Pulmonary artery endothelial cell (primary cell): ENCODE measurements at places on chromosomes 16 and 17.

DNA sequence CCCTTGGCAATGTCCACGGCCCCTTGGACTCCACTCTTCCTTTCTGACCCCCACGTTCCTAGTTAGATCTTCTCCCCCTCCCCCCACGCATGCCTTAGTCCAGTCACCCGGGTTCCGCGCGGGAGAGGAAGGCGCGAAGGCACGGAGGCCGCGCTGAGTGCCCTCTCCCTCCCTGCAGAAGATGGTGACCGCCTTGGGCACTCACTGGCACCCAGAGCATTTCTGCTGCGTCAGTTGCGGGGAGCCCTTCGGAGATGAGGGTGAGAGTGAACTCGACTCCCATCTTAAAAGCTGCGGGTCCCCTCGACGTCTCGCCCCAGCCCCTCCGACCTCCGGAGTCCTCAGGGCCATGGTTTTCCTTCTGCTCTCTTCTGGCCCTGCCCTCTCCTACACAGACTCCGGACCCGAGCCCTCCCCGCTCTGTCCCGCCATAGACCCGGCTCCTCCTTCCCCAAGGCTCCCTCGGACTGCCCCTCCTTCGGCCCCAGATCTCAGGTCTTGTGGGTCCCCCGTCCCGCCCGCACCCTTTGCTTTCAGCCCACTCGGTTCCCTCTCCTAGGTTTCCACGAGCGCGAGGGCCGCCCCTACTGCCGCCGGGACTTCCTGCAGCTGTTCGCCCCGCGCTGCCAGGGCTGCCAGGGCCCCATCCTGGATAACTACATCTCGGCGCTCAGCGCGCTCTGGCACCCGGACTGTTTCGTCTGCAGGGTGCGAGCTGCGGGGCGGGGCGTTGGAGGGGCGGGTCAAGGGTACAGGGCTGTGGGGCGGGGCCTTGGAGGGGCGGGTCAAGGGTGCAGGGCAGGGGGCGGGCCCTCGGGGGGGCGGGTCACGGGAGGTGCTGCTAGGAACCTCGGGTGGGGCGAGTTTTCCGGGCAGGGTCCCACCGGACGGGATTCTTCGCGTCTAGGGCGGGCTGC is 4.6 kb downstream of the TGFB1I1 start:
- no peak for DNase-seq

- no peak for DNase-seq
Measured at GRCh38 chr16:50609471-50609870, 61.3 kb downstream of the NKD1 start.

DNA sequence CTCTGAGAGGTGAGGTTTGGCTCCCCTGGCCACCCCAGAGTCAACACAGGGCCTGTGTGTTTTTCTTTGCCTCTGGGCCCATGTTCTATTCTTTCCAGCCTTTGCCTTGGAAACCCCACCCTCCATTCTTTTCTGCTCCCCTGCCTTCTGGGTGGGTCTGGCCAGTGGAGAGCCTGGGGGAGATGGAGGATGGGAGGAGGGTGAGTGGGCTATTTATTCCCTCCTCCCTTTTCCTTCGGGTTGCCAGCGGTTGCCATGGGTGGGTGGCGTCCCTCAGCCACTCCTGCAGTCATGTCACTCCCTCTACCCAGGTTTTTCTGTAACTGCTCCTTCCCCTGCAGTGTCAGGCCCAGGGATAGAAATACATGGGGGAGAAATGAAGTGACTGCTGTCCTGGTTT is 15.5 kb downstream of the CMIP start:
- no peak for DNase-seq

GRCh38 chr16:4832698-4833343 is 14.3 kb downstream of the GLYR1 start:
- DNase-seq: no peak

GRCh38 chr16:57374067-57374534 is 1.8 kb downstream of the CX3CL1 start:
- no peak for DNase-seq

GRCh38 chr16:20799599-20799998 is 6.7 kb downstream of the ERI2 start:
- no peak for DNase-seq

- DNase-seq: no peak
Measured at GRCh38 chr16:6573577-6573976, 759.1 kb upstream of the RBFOX1 start.

DNA sequence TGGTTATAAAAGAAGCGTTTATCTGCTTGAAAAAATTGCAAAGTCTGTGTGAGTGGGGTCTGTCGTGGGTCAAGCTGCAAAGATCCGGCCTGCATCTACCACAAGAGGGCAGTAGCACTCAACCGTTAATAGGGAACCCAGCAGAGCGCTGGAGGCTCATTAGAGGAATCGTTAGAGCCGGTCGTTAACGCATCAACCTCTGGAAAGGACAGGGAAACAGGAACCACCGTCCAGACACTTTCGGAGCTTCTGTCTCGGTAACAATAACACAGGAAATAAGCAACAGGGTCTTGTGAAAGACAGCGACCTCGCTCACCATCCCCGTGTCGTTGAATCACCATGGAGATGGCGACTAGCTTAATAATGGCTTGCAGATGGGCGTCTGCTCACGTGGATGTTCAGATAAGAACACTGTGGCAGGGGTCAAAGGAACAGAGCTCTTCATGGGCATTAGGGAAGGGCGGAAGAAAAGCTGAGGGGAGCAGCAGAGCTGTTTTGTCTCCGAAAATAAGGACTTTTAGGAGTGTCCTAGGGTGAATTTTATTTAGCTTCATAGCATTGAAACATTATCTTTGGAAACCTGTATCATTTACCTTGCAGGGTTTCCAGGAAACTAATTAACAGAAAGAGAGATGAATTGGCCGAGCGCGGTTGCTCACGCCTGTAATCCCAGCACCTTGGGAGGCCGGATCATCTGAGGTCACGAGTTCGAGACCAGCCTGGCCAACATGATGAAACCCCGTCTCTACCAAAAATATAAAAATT is 11.9 kb upstream of the NSRP1 start:
- no peak for DNase-seq

- DNase-seq: no peak
Measured at GRCh38 chr16:79628988-79629387, 28.5 kb upstream of the MAF start.

GRCh38 chr16:89360760-89361435 is 129.5 kb downstream of the ANKRD11 start:
- DNase-seq: no peak

DNA sequence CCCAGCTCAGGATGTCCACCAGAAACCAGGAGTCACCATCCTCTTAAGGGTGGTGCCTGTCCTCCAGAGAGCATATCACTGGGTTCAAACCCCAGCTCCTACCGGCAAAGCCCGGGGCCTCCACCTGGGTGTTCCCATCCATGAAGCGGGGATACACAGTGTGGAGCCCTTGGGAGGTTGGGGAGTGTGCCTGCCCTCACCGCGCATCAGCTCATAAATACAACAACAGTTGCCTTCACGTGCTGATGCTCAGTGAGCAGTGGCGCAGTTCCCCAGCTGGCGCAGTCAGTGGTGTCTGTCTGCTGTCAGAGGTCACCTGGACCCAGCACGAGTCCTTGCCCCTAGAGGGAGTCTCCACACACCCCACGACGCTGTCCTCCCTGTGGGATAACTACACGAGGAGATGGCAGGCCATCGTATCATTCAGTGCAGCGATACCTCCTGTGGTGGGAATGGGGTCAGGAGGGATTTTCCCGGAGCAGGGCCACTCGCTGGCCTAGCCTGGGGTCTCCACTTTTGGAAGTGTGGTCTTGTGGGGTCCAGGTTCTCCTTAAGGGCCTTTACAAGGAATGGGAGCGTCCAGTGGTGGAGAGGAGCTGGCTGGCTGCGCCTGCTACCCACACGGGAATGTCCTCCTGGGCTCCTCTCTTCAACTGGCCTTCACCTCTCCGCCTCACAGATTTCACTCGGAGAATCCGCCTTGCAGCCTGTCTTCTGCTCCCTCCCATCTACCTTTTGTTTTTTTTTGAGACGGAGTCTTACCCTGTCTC is 2.3 kb upstream of the ELOB start:
- no peak for DNase-seq

GRCh38 chr17:50766222-50767023 is 895 bp downstream of the ANKRD40CL start:
- no peak for DNase-seq

DNA sequence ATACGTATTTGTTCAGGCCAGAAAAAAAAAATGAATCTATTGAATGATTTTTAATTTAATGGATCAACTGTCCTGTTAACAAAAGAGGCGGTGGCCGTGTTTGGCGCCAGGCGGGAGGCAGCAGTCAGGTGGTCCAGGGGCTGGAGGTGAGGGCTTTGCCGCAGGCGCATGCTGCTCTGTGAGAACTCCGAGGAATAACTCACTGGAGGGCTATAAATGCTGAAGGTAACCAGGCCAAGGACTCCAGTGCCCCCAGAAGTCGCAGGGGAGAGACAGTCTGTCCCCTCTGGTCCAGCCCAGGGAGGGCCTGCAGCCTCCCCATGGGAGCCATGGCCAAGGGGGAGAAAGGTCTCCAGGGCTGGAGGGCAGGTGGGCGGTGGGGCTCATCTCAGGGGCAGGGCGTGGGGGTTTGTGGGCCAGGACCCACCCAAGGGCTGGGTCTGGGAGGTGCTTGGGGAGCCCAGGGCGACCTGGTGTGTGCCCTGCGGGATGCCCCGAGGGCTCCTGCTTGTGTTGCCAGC is 7.1 kb upstream of the BAHCC1 start:
- DNase-seq: no peak

DNA sequence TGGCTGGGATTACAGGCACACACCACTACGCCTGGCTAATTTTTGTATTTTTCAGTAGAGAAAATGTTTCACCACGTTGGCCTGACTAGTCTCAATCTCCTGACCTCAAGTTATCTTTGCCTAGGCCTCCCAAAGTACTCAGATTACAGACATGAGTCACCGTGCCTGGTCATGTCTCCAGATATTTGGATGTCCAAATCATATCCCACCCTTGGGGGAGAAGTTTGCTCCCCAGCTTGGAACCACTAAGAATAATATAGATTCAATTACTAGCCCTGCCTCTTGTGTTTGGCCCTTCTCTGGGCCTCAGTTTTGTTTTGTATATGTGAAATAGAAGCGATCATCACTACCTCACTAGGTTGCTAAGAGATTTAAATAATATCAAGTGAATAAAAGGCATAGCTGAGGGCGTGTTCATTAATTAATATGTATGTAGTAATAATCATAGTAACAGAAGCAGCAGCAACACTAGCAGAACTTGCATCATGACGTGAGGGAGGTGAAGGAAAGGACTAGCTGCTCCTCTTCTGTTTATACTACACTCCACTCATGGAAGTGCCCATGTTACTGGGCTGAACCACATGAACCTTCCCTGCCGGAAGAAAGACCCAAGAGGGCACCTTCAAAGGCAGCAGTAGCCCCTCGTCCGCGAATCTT is 253.6 kb upstream of the XYLT1 start:
- DNase-seq: no peak

- no peak for DNase-seq
Measured at GRCh38 chr17:74340470-74341023, 14.5 kb downstream of the KIF19 start.

GRCh38 chr17:72578817-72579470 is 458.1 kb downstream of the SOX9 start:
- no peak for DNase-seq

- no peak for DNase-seq
Measured at GRCh38 chr16:86971251-86971650, 345.9 kb downstream of the C16orf95 start.

- DNase-seq: no peak
Measured at GRCh38 chr17:50234581-50234980, 33.1 kb upstream of the COL1A1 start.

- no peak for DNase-seq
Measured at GRCh38 chr16:55179852-55180585, 144.0 kb upstream of the IRX6 start.

- no peak for DNase-seq
Measured at GRCh38 chr17:16889088-16889465, 82.8 kb downstream of the TNFRSF13B start.

DNA sequence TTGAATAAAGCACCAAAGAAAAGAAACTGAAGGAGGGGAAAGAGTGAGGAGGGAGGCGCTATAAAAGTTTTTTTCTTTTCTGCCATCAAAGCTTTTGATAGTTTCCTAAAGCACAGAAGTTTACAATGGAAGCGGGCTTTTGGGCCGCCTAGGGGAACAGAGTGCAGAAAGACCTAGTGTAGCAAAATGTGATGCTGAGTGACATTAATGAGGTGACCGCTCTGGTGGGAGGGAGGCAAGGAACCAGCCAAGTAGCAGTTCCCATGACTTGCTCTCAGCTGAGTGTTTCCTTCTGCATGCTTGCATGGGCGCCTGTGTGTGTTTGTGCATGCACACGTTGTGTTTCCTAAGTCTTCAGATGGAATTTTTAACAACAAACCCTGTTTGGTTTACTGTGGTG is 15.5 kb downstream of the MSI2 start:
- DNase-seq: no peak

DNA sequence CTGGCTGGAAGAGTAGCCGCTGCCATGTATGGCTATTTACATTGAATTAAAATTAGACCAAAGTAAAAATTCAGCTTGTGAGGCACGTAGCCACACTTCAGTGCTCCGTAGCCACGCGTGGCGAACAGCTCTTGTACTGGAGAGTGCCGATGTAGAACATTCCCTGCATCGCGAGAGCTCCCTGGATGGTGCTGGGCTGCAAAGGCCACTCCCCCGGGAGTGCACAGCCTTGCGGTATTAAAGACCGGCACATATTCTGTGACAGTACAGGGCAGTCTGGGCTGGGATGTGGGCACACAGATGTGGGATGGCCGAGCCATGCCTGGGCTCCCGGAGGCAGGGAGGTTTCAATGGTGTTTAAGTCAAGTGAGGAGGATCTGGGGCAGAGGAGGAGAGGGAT is 102.2 kb downstream of the CMIP start:
- DNase-seq: no peak

DNA sequence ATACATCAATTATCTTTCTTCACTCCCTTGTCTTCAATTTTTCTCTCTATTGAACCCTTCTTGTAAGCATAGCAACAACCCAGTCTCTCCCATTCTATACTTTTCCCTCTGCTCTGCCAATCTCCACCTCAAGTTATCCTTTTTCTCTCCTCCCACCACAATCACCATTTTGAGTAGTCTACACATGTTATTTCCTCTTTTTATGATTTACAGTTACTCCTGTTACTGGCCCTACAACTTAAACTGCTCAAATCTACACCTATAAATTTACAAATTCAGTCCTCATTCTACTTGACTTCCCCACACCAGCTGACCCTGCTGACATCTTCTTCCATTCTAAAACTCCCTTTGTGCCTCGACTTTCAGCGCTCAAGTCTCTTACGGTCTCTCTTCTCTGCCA is 84.6 kb downstream of the SPAG9 start:
- DNase-seq: no peak

DNA sequence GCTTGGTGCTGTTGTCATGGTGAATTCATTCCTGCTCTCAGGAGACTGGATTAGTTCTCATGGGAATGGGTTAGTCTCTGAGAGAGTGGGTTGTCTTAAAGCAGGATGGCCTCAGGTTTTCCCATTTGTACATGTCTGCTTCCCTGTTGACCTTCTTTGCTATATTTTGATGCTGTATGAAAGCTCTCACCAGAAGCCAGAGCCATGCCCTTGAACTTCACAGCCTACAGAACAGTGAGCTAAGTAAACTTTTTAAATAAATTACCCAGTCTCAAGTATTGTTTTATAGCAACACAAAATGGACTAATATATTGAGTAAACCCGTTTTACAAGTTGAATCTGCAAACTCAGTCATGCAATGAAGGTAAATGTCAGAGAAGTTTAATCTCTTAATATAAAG is 66.8 kb downstream of the CDRT15 start:
- no peak for DNase-seq
